ENCODE measurements at places on chromosomes 3 and 15.

DNA sequence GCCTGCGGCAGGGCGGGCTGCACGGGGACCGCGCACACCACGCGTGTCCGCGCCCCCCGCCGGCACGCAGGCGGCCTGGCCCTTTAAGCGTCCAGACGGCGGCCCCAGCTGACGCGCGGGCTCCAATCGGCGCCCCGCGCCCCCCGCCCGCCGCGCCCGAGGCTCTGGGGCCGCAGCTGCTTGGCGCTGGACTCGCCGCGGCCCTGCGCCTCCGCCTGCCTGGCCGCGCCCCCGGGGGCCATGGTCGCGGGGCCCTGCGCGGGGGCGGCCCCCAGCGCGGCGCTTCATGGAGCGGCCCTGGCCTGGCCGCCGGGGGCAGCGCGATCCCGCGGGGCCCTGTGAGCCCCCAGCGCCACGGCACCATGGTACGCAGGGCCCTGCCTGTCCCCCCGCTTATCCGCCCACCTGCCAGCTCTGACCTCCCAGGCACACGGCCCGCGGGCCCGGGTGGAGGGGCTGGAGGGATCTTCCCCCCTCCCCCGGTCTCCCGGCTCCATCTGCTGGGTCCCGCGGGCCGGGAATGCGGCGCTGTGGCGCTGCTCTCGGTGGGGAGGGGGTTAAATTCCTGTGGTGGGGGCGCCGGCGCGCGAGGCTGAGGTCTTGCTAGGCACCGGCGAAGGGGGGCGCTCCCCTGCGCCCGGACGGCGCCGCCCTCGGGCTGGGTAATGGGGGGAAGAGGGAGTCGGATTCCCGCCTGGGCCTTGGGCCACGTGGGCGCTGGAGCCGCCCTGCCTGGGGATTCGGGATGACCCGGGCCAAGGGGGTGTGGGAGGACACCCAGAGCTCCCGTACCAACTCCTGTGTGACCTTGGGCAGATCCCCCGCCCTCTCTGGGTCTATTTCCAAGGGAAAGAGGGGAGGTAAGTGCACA lies 1.1 kb downstream of the ZBTB47 start:
- DNase-seq: no peak

GRCh38 chr3:31565288-31565687 lies 32.6 kb downstream of the STT3B start:
- no peak for DNase-seq

DNA sequence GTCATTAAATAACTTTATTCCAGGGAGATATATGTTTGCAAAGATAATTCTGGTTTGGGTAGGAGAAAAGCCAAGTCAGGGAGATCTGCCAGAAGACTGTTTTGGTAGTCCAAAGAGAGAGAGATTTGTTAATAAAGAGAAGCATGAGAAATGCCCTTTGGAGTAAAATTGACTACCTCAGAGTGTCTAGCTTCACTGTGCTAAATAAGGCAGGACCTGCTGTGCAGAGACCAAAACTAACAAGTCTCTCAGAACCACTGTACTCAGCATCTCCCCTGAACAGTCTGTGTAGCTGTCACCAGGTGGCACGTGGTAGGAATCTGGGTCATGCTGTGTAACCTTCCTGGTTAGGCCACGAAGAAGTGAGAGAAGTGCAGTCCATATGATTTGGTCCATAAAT lies 31.6 kb upstream of the SLC35G2 start:
- DNase-seq: no peak

DNA sequence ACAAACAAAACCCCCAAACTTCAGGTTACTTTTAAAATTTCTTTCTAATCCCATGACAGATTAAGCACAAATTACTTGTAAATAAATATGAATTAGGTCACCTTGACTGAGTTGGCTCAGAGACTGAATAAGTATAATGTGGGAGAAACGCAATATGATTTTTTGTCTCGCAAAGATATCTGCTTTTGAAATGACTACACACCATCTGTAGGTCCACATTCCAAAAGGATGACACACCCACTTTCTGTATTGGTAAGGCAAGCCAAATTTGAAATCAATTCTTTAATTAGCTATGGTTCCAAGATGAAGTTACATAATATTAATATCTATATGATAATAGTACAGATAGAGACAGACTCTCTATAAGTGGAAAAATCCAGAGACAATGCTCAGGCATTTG lies 66.9 kb upstream of the CSPG5 start:
- no peak for DNase-seq

DNA sequence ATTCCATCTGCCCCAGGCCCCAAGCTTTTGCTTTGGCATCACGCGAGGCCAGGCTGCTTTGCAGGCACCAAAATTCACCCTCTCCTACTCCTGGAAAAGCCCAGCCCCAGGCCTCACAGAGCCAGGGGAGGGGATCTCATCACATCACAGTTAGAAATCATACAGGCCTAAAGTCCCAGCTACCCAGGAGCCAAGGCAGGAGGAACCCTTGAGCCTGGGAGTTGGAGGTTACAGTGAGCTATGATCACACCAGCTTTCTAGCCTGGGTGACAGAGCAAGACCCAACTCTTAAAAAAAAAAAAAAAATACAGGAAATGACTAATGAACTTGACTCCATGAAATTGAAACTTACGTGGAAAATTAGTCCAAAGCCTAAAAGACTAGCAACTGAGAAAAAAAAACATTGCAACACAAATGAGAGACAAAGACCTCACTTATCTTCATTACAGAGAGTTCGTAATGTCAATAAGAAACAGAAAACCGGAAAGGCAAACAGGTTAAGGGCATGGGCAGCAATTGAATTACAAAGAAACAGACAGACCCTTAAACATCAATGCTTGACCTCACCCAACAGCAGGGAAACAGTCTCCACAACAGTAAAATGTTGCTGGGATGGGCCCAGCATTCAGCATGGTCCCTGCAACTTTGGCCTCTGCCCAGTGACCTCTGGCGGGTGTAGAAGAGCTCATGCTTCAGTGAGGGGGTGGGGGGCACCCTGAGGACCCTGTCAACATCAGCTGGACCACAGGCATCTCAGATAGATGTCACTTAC lies 151.5 kb downstream of the LRRK1 start:
- no peak for DNase-seq

DNA sequence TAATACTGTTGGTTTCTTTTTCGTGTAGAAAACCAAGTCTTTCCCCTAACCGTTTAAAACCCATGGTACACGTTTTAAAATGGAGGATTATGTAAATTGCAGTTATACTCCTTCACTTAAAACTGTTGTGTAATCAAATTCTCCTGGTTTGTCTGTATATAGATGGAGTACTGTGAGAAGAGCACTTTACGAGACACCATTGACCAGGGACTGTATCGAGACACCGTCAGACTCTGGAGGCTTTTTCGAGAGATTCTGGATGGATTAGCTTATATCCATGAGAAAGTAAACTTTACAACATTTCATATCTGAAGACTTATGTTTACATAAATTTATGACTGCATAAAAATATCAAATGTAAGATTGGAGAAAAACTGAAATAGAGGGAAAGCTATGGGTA lies 51.2 kb downstream of the SRP14 start:
- DNase-seq: no peak

DNA sequence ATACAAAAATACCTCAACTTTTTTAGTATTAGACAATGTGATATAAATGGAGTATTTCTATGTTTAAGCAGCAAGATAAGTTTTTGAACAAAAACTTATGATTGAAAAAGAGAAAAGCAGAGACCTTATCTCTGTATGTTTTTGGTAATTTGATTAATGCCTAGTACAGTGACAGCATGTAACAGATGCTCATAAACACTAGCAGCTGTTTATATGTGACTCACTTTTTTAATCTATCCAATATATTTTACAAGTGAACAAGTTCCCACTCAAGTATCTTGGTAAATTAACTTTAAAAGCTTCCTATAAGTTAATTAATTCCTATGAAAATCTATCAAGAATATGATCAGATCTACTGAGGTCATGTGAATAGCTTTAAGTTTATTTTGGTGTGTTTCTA lies 55.1 kb downstream of the NGLY1 start:
- DNase-seq: no peak

DNA sequence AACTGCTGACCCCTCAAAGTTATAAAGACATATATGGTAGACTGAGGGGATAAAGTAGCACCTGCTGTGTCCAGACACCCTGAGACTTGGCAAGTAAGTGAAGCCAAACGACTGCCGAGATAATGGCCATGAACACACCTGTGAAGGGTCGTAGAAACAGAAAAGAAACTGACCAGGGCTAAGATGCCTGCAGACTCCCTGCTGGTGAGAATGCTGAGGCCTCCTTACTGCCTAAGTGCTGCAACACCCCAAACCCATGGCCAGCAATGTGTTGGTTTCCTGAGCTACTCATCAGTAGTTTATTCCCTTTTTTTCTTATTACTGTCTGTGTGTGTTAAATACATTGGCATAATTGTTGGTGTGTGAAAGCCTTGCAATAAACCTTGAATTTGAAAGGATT lies 233.8 kb downstream of the ZNF385D start:
- DNase-seq: no peak

DNA sequence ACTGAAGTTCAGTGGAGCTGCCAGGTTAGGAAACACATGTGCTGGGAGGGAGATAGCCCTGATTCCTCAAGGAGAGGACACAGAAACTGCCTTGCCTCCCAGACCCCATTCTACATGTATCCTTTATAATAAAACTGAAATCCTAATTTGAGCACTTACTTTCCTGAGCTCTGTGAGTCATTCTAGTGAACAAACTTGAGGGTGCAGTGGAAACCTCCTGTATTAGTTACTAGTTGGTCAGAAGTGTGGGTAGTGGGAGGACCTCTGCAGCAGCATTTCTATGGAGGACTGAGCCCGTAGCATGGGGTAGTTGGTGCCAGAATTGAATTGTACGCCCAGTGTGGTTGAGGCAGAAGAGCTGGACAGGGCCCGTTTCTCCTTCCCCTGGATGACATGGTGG lies 23.9 kb downstream of the ATP1B3 start:
- no peak for DNase-seq
